NCI-H774 (cell line): ENCODE measurements at places on chromosomes 11 and 22.
A peak's percentile ranks its signal among the peaks of the same experiment; 100 is the strongest.

DNA sequence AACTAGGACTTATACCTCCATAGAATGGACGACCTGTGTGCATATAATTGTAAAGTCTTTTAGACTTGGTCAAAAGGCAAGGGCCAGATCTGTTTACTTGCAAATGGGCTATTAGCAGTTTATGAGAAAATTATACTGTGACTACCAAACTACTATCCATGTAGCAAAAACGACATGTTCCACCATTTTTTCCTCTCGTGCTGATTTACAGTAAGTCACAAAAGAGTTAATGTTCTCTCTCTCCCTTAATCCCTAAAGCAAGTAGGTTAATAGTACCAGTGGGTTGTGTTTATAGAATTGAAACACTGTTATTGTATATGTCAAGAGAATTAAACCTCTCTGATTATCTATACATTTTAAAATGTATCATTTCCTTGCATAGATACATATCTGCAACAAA lies 147.3 kb downstream of the MAML2 start:
- DNase-seq = no peak

- DNase-seq = no peak
These were observed 256.0 kb downstream of the ETS1 start for GRCh38 chr11:128331317-128331716.

DNA sequence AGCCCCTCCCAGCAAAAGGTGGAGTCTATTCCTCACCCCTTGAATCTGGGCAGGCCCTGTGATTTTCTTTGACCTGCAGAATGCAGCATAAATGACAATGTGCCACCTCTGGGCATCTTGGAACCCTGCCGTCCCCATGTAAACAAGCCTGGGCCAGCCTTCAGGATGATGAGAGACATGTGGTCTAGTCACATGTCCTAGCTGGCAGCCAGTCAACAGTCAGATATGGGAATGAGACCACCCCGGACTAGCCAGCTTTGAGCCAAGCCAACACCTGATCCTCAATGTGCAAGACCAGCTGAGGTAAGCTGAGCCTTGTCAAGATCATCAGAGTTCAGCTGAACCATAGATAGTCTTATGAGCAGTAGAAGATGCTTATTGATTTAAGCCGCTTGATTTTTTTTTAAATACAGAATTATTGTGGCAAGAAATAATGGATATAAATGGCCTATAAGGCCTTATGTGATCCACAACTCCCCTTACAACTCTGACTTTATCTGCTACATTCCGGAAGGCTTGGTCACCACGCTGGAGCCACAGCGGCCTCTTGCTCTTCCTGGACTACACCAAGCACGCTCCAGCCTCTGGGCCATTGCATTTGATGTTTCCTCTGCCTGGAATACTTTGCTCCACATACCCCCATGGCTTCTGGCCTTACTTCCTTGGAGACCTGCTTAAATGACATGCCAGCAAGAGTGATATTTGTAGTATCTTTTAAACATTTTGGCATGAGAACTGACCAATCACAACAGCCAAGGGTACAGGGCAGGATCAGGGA lies 225.9 kb upstream of the SESN3 start:
- no peak for DNase-seq

GRCh38 chr11:36264011-36264972 lies 24.9 kb downstream of the COMMD9 start:
- no peak for DNase-seq

GRCh38 chr11:123321636-123322035 lies 108.4 kb upstream of the GRAMD1B start:
- no peak for DNase-seq

DNA sequence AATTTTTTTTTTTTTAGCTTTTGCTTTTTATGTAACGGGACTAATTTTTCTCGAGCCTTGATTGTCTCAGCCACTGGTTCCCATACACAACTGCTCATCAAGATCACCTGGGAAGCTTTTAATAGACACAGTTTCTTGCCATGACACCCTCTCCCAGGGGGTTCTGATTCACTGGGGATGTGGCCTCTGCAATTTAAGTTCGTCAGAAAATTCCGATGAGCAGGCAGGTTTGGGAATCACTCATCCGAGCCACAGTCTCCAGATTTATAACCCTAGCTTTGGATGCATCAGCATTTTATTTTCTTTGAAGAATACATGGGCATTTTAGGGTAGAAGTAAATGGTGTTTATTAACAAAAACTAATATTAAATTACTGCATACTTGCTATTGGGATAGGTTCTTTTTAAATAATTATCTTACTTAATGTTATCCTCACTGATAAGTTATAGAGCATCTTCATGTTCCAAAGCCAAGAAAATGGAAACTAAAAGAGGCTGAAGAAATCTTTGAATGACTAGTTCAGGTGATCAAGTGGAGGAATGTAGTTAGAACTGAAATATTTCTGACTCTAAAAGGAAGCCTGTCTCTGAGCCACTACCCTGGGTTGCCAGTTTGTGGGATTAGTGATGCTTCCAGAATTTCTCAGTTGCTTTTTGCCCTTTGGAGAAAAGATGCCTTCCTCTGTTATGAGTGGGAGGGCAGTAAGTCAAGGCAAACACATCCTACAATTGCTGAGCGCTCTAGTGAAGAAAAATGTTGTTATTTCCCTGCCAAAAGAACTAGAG lies 319.0 kb downstream of the DDX10 start:
- no peak for DNase-seq

- no peak for DNase-seq
These were observed at the start of gene OR2AG1 for GRCh38 chr11:6782720-6783119. TSS of gene OR2AG1 (plus strand) at chr11:6783020. CDS start at chr11:6785038, 2,018 bp downstream.

GRCh38 chr11:68355471-68355870 lies 43.1 kb downstream of the LRP5 start:
- DNase-seq = no peak

GRCh38 chr11:16960250-16960649 lies 54.0 kb downstream of the PLEKHA7 start:
- no peak for DNase-seq

GRCh38 chr11:46234311-46234710 lies 43.2 kb upstream of the CREB3L1 start:
- DNase-seq = no peak

- DNase-seq = peak; percentile 52
These were observed 22.9 kb upstream of the JAM3 start for GRCh38 chr11:134045799-134046635.

- DNase-seq = no peak
These were observed 2.2 kb upstream of the MTA2 start for GRCh38 chr11:62603776-62604299.

- peak; percentile 77 for DNase-seq
These were observed 638 bp downstream of the PARVA start for GRCh38 chr11:12377824-12378593.

DNA sequence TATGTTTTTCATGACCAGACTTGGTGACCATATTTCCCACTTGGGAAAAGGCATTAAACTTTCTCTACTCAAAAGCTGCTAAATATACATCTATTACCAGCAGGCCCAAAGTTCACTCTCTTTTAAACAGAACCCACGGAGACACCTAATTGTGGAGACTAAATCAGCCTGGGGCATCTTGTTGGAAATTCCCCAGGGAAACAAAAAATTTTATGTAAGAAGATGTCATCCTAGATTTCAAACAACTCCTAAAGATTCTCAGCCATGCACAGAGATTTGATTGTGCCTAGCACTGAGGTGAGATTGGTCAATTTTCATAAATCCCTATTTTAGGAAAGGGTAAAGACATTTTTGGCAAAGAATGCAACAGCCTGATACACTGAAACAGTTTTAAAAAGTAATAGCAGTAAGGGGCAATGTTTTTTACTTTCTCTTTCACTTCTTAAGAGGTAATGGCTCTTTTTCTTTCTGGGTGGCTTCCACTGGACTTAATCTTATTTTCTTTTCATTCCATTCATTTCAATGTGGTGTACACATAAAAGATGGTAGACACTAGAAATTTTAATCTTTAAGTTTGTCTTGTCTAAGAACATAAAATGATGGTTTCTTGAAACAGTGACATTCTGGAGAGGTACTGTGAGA lies 9.6 kb downstream of the OR52N2 start:
- no peak for DNase-seq

GRCh38 chr11:75317446-75318122 lies 33.9 kb downstream of the ARRB1 start:
- no peak for DNase-seq

DNA sequence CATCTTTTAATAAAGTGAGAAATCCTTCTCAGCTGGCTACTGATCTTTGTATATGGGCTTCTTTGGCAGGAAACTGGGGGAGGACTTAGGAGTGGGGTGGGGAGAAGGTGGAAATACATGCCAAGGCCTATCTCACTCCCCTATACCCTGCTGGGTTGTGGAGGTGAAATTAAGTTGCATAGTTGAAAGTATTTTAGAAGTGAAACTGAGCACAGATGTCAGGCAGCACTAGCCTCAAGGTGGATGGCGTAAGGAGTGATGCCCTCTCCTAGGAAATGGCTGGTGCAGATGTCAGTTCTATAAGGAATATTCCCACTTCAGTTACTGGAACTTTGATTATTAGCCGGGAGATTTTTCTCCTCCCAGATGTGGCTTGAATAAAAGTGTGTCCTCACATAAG lies 46.3 kb downstream of the NNMT start:
- no peak for DNase-seq

- DNase-seq = no peak
These were observed 10.3 kb downstream of the UBASH3B start for GRCh38 chr11:122665861-122666260.

GRCh38 chr22:36816636-36817524 lies at the start of gene PVALB:
TSS of gene PVALB (minus strand) at chr22:36817035. CDS start at chr22:36817005, 30 bp downstream.
- DNase-seq = peak; percentile 5

DNA sequence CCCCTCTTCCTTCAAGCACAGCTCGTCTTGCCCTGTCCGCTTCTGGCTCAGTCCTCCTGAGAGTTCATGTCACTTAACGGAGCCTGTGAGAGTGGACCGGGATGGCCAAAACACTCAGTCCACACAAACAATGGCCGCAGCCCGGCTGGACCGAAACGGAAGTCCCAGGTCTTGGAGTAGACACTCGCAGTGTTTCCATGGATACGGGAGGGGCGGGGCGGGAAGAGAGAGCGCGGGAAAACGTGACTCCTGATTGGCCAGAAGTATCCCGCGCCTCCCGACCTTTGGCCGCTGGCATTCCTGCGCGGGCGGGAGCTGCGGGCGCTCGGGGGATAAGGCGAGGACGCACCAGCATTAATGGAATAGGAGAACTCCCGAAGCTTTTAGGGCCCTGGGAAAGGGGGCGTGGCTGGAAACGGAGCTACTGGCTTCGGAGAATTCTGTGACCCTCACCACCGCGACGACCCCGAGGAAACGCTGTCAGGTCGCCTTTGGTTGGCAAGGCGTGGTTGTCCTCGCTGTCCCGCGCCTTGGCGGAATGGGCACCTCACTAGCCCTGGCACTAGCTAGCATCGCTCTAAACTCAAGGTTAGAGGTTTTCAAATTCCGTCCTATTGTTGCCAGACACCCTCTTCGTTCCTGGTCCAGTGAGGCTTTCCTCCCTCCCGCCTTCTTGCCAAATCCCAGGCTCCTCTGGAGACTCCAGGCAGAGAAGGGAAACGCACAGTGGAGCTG lies at the start of the genes NLRP14 and ZNF214:
TSS of gene NLRP14 (plus strand) at position 297 of the 735 bp plus-strand sequence. CDS start 18,108 bp downstream, outside the sequence.
TSS of gene ZNF214 (minus strand) at position 164 of the 735 bp plus-strand sequence. CDS start 17,511 bp downstream, outside the sequence.
- DNase-seq = peak; percentile 93

DNA sequence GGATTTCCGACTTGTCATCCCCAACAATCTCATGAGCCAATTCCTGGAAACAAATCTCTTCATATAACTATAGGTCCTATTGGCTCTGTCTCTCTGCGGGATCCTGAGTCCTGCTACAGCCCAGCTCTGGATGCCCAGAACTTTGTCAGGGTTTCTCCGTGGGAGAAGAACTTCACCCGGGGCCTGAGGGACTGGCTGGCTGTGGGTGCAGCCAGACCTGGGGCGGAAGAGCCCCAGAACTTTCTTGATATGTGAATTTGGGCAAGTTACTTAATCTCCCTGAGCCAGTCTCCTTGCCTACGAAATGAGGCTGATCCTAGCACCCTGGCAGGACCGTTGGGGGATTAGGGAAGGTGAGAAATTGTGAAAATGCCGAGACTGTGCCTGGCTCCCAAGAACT lies 6.6 kb upstream of the TRIM29 start:
- no peak for DNase-seq

GRCh38 chr22:37488337-37489135 lies 2.4 kb upstream of the MFNG start:
- no peak for DNase-seq

DNA sequence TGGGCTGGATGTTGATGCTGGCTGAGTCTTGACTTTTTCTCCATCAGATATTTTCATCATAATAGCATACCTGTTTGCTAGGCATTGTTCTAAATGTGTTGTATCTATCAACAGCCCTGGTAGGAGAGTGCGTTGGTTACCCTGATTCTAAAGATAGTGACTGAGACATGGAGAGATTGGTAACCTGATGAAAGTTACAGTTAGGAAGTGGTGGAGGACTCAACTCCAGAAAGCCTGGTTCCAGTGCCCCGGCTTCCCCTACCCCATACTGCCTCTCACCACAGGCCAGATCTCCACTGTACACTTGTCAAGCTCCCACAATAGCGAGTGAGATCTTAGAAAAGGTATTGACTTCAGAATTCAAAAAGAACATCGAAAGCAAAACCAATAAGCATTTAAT lies 22.8 kb upstream of the RELT start:
- DNase-seq = no peak

GRCh38 chr11:10631761-10632160 lies 61.8 kb downstream of the IRAG1 start:
- DNase-seq = no peak

DNA sequence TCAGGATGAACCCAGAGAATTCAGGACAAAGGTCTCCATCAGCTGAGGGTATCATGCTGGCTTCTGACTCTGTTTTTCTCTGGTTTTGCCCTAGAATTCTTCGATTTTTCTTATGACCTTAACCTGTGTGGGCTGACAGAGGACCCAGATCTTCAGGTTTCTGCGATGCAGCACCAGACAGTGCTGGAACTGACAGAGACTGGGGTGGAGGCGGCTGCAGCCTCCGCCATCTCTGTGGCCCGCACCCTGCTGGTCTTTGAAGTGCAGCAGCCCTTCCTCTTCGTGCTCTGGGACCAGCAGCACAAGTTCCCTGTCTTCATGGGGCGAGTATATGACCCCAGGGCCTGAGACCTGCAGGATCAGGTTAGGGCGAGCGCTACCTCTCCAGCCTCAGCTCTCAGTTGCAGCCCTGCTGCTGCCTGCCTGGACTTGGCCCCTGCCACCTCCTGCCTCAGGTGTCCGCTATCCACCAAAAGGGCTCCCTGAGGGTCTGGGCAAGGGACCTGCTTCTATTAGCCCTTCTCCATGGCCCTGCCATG lies 16.8 kb downstream of the SERPING1 start:
- DNase-seq = no peak

- DNase-seq = no peak
These were observed 1278.0 kb upstream of the CNTN5 start for GRCh38 chr11:97742717-97743116.

- no peak for DNase-seq
These were observed 1.2 kb upstream of the TMEM45B start for GRCh38 chr11:129814244-129815014.

DNA sequence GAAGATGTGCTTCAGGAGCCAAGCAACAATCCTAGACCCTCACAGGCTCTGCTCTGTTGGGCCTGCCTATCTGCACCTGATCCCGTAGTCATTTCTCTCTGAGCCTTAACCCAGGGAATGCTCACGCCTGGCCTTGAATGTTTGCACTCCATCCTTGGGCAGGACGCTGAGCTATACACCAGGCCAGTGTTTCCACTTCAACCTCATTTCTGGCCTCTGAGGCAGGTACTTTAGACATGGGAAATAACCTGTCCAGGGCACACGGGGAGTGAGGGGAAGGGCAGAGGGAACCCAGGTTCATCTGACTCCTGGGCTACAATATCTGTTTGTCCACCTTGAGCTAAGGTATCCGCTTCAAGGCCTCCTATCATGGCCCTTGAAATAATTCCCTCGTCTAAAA lies 9.9 kb downstream of the RSPH14 start:
- no peak for DNase-seq

- DNase-seq = no peak
These were observed 88.4 kb downstream of the UBASH3B start for GRCh38 chr11:122743949-122744348.
